ENCODE measurements at places on chromosomes 1 and 21.

- DNase-seq: peak; percentile 62
Measured at GRCh38 chr21:15826147-15826780, 96.5 kb downstream of the USP25 start.

GRCh38 chr1:116165572-116165971 is 54.4 kb downstream of the MAB21L3 start:
- DNase-seq: no peak

DNA sequence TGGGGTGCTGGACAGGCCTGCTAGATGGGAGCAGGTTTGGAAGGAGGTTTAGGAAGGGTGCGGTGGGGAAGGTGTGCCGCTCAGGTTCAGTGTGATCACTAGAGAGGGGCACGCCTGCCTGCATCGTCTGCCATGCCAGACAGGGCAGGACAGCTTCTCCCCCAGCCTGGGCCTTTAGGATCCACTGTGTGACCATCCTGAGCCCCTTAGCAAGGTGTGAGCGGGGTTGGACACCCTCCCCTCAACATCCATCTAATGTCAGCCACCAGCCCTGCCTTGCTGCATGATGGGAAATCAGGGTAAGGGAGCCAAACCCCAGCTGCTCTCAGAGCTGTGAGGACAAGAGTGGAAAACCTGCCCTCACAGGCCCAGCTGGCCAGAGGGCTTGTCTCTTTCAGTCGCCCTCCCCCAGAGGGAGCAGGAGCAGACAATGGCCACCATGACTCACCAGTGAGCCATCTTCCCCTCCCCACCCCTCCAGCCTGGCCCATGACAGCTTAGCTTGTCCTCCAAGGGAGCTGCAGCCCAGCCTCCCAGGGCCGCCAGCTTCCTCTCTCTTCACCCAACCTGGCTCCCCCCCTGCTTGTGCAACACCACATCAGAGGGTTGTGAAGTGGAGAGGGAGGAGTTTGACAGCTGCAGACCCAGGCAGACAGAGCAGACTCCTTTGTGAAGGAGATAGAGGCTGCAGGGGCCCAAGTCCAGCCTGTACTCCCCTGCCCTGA is 37.0 kb downstream of the NUAK2 start:
- peak; percentile 95 for DNase-seq

GRCh38 chr1:37537378-37537777 is 16.7 kb downstream of the SNIP1 start:
- no peak for DNase-seq

- peak; percentile 6 for DNase-seq
Measured at GRCh38 chr1:118821801-118822200, 166.3 kb downstream of the TBX15 start.

DNA sequence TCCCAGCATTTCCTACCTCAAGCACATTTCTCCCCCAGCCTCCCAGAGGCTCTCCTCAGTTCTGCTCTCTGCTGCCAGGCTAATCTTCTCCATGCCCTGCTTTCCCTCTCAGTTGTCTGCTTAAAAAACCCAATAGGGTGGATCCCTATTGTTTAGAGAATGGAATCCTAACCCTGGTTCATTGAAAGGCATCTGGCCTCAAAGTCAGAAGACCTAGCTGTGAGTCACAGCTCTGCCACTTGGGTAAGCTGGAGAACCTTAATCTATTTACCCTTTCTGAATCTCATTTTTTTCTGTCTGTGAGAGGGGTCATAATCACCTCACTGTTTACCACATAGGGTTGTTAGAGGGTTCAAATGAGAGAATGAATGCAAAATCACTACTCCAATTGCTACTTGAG is 12.5 kb upstream of the MYOC start:
- DNase-seq: no peak

GRCh38 chr21:33117101-33117888 is 47.4 kb downstream of the OLIG1 start:
- DNase-seq: no peak

- DNase-seq: no peak
Measured at GRCh38 chr1:181208967-181209366, 120.5 kb downstream of the IER5 start.

DNA sequence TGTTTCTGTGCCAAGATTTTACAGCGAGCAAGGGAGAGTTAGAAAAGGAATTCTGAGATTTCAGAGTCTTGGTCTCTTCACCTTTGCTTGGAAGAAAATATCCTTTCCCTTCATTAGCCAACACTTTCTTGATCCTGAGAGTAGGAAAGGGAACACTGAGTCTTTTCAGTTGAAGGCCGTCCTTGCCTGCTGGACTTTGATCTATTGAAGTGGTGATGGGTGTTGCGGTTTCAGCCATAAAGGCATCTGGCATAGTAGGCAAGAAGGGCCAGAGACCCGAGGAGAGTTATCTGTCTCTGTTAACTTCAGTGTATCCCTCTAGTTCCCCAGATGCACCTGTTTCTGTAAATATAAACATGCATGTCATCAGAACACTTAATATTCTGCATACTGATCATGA is 9.7 kb downstream of the SELE start:
- DNase-seq: no peak

GRCh38 chr1:23437355-23437664 is 12.8 kb upstream of the TCEA3 start:
- no peak for DNase-seq

DNA sequence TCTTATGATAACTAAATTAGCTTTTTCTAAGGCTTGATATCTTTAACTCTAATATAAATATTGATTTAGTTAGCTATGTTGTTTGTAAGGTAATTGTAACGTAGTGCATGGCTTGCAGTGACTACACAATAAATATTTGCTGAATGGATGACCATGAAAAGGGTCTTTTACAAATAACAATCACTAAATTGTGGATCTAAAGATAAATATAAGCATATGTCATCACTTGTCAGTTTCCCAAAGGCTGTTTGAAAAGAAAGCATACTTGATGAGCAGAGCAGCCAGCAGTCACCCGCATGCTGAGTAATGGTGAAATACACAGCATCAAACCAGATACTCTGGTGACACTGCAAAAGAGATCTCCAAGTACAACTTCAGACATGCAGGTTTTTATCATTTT is 92.5 kb upstream of the FMN2 start:
- no peak for DNase-seq

DNA sequence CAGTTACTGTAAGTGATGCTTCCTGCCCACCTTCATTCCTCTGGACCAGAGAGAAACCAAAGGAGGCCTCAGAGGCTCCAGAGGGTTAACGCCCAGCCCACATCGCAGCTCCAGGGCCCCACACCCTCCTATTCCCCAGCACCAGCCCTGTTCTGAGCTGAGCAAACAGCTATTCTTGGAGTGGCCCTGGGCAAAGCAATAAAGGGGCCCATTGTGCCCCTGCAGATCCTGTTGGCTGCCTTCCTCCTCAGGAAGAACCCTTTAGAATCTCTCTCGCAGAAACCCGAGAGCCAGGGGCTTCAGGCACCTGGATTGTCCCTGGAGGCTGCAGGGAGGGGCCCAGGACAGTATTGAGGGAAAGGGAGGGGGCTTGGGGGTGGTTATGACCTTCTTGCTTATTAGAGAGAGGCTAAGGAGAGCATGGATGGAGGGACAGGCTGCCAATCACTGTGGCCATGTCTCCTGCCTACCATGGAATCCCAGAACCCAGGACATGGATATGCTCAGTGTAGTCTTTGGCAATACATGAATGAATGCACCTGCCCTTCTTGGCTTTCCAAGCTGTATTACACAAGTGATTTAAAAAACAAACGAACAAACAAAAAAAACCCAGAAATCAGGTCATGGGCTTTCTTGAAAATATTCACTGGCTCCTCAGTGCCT is 9.2 kb downstream of the PADI2 start:
- DNase-seq: no peak

GRCh38 chr1:215895276-215895675 is 328.2 kb downstream of the KCTD3 start:
- peak; percentile 49 for DNase-seq

DNA sequence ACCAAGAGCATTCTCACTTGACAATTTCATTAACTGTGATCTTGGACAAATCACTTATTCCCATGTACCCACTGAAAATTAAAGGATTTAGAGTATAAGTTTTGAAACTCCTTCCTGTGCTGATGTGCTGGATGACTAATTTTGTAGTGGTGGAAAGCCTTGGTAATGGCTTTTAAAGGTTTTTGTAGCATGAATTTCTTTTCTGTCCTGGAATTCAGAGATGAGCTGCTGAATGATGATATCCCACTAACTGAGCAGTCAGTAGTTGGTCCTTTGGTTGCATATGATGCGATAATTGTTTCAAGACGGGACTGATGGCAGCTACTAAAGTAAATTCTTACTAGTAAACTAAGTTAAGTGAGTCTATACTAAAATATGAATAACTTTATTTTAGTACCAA is 5.2 kb downstream of the RPL5 start:
- DNase-seq: no peak

DNA sequence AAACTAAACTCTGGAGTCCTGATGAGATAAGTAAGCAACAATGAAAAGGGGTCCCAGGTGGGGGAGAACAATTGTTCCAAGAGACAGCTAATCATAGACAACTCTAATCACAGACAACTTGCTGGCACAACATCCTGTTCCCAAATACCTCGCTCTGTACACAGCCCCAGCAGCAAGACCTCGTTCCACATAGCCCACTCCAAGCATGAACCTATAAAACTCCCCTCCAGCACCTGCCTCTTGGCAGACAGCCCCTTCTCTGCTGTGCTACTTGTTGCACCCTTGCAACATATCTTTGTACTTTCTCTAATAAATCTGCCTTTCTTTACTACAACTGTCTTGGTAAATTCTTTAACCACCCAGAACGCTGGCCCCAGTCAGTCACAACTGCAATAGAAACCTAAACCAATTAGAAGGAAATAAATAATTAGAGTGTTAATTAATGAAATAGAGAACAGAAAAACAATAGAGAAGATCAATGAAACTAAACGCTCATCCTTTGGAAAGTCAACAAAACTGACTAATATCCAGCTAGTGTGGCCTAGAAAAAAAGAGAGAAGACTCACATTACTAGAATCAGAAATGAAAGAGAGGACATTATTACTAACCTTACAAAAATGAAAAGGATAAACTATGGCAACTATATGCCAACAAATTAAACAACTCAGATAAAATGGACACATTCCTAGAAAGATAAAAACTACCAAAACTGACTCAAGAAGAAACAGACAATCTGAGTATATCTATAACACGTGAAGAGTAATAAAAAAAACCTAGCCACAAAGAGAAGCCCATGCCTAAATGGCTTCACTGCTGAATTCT is 36.1 kb downstream of the LRRC40 start:
- no peak for DNase-seq

DNA sequence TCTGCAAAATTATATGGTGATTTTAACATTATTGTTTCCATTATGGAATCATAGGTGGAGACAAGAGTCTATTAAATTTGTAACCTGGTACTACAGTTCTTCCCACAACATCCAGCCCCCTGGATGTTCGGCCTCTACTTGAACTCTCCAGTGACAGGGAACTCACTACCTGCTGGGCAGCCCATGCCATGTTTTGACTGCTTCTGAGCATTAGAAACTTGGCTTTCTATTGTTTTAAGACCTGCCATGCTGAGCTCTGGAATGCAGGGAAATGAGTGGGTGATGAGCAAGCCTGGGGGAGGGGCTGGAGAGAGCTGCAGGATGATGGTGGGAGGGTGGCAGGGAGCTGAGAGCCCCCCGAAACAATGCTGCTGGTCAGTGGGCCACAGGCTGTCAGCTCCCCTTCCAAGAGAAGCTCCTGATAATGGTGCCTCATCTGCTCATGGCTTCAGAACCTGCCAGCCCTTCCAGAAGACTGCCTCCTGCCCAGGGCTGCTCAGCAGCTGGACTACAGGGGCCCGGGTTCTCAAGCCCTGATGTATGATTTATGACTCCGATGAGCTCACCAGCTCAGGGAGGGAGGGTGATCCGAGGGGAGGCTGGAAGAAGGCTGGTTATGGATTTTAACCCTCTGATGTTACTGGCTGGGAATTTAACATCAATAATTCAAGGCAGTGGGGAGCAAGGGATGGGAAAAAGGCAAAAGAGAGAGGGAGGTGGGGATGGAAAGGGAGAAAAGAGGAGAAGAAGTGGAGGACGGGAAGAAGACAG is 205.0 kb downstream of the HIVEP3 start:
- no peak for DNase-seq

DNA sequence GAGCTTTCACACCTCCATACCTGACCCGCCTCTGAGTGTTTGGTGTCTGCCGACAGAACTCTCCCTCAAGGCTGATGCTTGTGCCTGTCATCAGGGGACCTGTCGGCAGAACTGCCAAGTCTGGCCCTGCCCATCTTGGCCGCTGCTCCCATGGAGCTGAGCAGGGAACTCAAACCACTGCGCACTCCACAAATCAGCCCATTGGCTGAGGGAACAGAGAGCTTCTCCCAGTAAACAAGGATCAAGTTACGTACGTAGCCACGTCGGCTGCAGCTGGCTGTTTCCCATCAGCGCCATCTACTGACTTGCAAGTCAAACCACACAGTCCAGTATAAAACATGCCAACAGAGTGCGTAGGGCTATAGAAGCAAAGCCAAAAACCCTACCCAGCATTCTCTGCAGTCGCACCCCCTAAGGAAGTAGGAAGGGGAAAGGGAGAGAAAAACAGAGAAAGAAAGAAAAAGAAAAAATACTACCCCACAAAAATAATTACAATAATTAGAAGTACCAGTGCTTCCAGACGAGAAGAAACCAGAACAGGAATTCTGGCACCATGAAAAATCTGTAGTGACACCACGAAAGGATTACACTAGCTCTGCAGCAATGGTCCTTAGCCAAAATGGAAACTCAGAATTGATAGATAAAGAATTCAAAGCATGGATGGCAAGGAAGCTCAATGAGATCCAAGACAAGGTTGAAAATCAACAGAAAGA is 13.1 kb downstream of the KRTAP13-1 start:
- peak; percentile 52 for DNase-seq

DNA sequence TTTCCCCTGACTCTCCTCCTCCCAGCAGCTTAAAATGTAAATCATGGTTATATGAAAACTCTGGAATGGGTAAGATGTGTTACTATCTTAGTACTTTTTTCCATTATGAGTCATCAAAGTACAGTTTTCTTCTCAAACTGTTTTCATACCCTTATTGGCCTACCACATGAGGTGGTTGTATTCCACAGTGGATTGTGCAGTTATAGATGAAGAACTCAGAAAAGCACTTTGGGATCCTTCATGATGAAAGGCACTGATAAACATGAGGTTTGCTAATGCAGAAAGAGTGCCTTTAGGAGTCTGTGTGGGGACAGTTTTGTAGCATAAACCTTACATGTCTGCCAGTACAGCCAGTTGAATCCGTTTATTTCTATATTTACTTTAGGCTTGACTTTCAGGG is 32.0 kb upstream of the MYOCOS start:
- no peak for DNase-seq

DNA sequence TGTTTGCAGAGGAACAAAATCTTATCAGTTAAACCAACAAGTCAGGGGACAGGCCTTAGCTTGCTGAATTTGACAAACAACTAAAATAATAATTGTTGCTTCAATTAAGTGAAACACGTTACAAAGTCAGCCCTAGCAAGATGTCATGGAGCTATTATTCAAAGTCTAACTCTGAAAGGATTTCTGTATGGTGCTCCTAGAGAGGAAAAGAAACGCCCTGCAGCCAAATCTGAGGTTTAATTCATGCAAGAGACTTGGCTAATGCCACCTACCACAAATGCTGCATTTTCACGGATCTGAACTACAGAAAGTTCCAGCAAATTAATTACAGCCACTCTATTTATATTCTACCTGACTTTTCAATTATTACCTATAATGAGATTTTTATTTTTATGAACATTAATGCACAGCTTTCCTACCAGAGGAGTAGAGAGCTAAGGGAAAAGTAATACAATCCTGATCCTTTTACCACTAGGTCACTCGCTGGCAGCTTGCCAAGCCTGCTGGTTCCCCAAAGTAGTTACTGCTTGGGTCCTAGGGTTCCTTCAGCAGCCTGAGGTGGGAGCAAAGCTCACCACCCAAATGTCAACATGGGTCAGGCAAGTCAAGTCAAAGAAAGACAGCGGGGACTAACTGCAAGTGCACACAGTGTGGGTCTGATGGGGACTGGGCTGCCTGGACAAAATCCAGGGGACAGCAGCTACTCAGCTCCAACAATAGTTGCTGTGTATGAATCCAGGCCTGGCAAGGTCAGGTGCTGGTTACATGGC is 8.5 kb downstream of the COLGALT2 start:
- no peak for DNase-seq
